ENCODE measurements at places on chromosomes 3 and 15. TPM values are rescaled to one million over a fixed set of nuclear protein-coding genes. Genes with fewer than 3 reads are reported as not detected.

MELTF gene
- total RNA-seq: 0.53 TPM

ADIPOQ gene
- not detected for total RNA-seq

FHIT gene
- 10.6 TPM for total RNA-seq

SSR3 gene
- total RNA-seq: 161 TPM

TMED3 gene
- 42.1 TPM for total RNA-seq

GMPS gene
- 62.1 TPM for total RNA-seq

OR5K4 gene
- total RNA-seq: not detected

Measured in ovary (tissue), 10 donors.